ENCODE measurements at places on chromosomes 11 and 22.

- no peak for ATAC-seq
These were observed 38.8 kb downstream of the GNB1L start for GRCh38 chr22:19815823-19816290.

DNA sequence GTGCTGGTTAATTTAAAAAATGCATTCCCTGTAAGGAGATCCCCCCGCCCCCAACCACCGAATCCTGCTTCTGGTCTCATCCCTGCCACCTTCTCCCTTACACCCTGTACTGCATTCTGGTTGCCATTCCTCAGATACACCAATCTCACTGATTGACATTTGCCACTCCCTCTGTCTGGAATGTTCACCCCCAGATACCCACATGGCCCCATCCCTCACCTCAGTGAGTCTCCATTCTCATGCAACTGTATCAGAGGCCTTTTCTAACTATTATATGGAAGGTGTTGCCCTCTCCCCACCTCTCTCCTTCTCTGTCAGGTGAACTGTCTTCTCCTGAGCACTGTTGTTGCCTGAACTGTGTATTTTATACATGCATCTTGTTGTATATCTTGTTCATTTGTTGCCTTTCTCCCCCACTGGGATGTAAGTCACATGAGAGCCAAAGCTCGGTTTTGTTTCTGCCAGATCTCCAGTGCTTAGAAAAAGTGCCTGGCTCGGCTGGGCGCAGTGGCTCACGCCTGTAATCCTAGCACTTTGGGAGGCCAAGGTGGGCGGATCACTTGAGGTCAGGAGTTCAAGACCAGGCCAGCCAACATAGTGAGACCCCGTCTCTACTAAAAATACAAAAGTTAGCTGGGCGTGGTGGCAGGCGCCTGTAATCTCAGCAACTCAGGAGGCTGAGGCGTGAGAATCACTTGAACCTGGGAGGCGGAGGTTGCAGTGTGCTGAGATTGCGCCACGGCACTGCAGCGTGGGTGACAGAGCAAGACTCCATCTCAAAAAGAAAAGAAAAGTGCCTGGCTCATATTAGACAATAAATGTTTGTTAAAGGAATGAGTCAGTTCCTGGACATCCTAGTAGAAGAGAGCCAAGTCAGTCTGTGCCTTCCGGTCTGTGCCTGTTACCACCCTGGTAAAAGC, 61.0 kb downstream of the TNRC6B start:
- ATAC-seq, result peak; percentile 31

DNA sequence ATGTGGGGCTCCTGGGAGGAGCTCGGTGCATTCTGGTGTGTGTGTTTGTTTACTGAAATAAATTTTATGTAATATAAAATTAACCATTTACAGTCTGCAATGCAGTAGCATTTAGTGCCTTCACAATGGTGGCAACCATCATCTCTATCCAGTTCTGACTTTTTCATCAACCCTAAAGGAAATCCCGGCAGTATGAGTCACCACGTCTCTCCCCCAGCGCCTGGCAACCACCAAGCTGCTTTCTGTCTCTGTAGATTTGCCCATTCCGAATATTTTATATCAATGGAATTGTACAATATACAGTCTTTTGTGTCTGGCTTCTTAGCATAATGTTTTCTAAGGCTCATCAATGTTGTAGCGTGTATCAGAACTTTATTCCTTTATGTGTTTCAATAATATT, 300.5 kb downstream of the MIAT start:
- ATAC-seq, result no peak

DNA sequence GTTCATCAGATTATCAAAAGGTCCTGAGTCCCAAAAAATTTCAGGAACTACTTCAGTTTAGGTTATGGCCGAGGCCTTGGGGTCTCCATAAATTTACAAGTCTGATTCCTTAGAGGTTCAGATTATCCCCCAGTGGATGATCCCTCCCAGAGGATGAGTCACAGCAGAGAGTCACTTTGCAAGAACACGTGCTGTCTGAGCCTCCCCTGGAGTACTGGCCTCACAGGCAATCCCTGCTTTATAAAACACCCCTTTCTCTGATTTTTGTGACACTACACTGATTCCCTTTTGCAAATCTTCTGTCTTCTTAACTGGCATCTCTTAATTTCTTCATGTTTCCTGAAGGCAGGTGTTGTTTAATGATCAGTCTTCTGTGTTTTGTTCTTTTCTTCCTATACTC, 45.3 kb downstream of the CCDC34 start:
- no peak for ATAC-seq

GRCh38 chr11:4713241-4713640, 8.7 kb downstream of the MMP26 start:
- no peak for ATAC-seq

- no peak for ATAC-seq
These were observed 95.6 kb downstream of the UVRAG start for GRCh38 chr11:75910426-75911145.

GRCh38 chr22:43474161-43475101, 62.6 kb downstream of the MPPED1 start:
- ATAC-seq, result no peak

- ATAC-seq, result no peak
These were observed 27.5 kb downstream of the LINC01488 start for GRCh38 chr11:69508974-69509373.

DNA sequence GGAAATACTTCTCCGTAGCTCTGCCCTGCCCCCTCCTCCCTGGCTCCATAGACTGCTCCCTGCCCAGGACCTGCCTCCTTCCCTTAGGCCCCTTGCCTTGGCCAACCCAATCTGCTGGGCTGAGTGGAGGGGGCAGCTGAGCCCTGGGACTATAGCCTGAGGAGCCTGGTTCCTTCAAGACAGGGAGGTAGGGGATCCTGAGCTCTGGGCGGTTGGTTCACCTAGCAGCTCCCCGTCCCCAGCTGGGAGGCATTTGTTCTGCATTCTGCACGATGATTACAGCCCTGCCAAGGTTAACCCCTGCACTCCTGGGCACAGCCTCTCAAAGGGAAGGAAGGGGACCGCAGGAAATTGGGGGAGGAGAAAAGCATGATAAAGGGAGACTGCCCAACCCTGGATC, 3.6 kb upstream of the CDC42EP1 start:
- no peak for ATAC-seq

- no peak for ATAC-seq
These were observed 632 bp downstream of the KRTAP5-2 start for GRCh38 chr11:1597331-1597993.

DNA sequence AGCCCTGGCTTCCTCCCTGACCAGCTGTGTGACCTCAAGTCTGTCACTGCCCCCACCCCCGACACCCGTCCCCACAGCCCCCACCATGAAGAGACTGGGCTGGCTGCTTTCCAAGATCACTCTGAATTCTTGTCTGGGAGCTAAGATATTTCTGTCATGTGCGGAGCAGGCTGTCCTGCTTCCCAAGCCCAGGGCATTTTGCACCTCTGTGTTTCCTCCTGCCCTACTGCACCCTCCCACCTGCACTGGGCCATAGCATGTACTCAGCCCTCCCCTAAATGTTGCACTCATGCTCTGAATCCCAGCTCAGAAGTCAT, 30.3 kb upstream of the MYEOV start:
- no peak for ATAC-seq

- ATAC-seq, result no peak
These were observed 61.7 kb downstream of the CSNK2A3 start for GRCh38 chr11:11291041-11292015.

DNA sequence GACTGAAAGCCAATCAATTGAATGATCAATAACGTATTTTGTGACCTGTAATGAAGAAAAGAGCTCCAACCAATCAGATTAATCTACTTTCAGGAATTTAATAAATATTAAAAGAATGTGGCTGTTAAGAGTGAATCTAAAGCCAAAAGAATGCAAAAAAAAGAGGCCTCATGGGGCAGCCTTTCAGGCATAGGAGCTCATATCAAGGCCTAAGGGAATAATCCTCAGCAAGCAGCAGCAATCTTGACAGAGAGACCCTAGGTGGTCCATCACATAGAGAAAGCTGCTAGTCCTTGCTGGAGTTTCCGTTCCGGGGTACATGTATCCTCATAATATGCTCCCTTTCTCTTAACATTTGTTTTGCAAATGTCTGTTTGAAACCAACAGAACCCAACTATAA, 313.1 kb upstream of the PITPNB start:
- no peak for ATAC-seq

GRCh38 chr22:19759427-19760057, 1.0 kb upstream of the TBX1 start:
- ATAC-seq, result no peak

GRCh38 chr11:45156201-45156600, 9.8 kb downstream of the PRDM11 start:
- no peak for ATAC-seq

DNA sequence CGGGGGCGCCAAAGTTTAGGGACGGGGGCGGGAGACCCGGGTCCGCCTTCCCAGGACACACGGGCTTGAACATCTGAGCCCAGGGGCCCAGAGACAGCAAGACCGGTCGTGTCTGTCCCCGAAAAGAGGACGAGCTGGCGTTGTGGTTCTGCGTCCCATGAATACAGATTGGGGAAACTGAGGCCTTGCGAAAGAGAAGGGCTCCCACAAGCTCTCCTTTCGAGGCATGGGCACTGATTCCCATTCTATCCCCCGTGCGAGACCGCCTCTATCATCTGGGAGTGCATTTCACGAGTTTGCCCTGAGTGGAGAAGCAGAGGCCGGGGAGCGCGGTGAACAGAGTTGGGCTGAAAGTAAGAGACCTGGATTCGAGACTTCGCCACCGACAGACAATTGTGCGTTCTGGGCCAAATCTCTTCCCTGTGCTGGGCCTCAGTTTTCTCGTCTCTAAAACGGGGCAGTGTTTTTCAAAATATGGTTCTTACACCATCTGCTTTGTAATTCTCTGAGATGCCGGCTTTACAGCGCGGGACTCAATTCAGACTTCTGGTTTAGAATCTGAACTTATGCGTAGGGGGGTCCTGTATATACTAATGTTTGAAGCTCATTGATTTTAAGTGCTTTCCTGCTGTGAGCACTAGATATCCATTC, 471 bp downstream of the RNF185 start:
- ATAC-seq, result peak; percentile 28

DNA sequence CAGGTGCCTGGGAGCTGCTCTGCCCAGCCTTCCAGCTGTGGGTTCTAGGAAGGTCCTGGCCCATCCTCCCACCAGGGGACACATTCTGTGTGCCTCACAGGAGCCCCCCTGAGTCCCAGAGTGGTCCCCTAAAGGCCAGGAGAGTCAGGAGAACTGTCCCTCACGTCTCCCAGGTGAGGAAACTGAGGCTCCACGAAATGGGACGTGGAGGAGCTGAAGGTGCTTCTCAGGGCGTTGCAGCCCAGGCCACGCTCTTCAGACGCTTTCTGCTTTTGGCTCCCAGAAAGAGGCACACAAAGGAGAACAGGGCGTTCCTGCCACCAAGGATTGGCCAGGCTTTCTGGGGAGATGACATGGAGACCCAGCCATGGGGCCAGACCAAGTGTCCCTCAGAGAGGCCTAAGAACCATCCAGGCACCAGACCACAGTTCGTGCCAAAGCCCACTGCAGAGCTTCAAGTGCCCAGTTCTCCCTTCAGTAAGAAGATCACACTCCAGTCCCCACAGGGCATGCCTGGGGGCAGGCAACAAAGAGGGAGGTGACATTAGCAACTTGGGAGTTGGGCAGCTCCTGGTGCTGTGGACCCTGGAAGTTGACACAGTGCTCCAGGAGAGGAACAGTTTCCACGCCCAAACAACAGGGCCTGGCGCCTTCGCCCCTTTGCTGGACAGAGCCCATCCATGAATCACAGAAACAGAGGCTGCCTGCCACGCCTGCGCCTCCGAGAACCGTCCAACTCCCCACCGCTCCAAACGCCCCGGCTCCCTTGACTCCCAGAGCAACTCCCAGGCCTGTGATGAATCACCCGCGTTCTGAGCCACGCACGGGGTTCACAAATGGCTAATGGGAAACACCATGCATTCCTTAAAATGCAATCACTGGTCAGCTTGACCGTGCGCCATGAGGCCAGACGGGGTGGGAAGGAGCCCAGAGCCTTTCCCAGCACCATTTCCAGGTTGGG, 589.2 kb downstream of the BRD1 start:
- no peak for ATAC-seq

DNA sequence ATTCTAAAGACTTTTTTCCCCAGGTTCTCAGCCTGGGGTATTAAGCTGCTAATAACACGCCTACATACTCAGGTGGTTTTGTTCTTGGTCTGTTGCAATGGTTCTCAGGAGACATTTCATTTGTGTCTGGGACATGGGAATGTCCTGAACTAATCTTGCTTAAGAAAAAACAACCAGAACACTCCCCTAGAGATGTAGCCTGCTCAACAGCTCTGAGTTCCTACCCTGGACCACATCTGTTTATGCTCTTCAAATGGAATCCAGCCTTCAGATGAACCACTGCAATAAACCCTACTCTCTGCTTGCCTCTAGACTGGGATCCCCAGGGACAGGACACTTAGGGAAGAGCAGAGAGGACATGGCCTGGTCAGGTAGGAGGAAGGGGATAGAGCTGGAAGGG, 29.9 kb downstream of the RELT start:
- ATAC-seq, result no peak

DNA sequence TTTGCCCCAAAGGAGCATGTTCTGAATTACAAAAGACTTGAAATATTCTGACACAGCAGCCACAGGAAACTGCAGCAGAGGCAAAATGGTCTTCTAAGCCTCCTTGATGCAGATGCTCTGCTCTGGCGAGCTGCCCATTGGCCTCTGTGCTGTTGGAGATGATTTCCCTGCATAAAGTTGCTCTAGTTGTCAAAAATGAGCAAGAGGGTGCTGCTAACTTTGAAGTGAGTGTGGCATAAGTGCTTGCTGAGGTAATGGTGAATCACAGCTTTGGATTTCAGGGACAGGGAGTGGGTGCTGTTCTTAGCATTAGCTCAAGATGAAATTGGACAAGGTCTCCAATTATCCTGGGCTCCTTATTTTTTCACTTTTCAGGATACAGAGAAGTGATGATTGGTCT, 435.4 kb downstream of the TMEM135 start:
- no peak for ATAC-seq

DNA sequence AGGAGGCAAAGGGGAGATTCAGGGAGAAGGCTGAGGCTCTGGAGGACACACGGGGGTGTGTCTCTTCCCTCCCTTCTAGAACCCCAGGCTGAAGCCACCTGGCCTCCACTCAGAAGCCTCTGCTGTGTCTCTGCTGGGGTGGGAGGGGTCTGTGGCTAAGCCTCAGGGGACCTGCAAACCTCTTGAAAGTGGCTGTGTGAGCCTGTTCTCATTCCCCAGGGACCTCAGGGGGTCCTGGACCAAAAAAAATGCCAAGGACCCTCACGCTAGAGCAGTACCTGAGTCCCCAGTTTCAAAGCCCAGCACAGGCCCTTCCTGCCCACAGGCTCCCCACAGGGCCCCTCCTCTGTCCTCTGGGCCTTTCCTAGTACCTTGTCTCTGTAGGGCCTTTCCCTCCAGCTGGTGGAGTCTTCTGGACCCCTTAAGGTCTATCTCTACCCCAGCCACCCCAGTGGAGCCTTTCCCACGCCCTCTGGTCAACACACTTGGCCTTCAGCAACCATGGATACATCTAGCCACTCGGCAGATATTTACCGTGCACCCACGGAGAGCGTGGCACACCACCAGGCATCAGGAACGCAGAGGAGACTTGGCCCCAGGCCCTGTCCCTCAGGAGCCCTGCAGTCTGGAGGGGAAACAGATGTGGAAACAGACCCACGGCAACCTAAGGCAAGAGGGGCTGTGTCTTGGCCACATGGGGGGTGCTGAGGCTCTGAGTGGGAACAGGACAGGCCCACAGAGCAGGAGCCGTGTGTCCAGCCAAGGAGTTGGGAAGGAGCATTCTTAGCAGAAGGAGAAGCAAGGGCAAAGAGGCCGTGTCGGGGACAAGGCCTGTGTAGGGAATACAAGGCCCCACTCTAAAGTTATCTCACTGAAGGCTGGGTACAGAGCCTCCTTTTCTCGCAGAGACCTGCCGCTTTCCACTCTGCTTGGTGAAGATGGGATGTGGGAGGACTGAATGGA, 18.5 kb downstream of the PLA2G6 start:
- no peak for ATAC-seq

GRCh38 chr22:29701155-29701999, 18.4 kb upstream of the CABP7 start:
- ATAC-seq, result peak; percentile 58

Measured in activated CD4-positive, CD25-positive, alpha-beta regulatory T cell treated with anti-CD3 and anti-CD28 coated beads, Interleukin-2, amount 50 U/mL, for 24 hours (primary cell).